ENCODE measurements at places on chromosomes 12 and 14. TPM values are rescaled to one million over a fixed set of nuclear protein-coding genes. Genes with fewer than 3 reads are reported as not detected.
A peak's percentile ranks its signal among the peaks of the same experiment; 100 is the strongest.

FAM222A gene
- polyA plus RNA-seq: not detected

ESRRB gene
- polyA plus RNA-seq: not detected

RNF34 gene
- 57.9 TPM for polyA plus RNA-seq

- peaks cover 1% of the 10 kb centered on the region for H3K27me3 ChIP-seq
- H3K36me3 ChIP-seq: no peaks in the 10 kb centered on the region
- no peak overlapping the region for H3K4me3 ChIP-seq
- DNase-seq: no peak
Measured at GRCh38 chr12:65622056-65622455, 202.2 kb upstream of the HMGA2 start.

GRCh38 chr12:49577589-49578315 lies 9.8 kb upstream of the MCRS1 start:
- no peak overlapping the region for H3K4me3 ChIP-seq
- no peak for DNase-seq
- H3K27ac ChIP-seq: no peak overlapping the region
- H3K4me1 ChIP-seq: no peaks in the 10 kb centered on the region
- H3K36me3 ChIP-seq: peaks cover 12% of the 10 kb centered on the region

- no peak overlapping the region for H3K4me3 ChIP-seq
- peaks cover 69% of the 10 kb centered on the region for H3K4me1 ChIP-seq
- H3K36me3 ChIP-seq: no peaks in the 10 kb centered on the region
- peak overlapping the region; percentile 0 for H3K27ac ChIP-seq
- DNase-seq: no peak
Measured at GRCh38 chr14:89624500-89625156, 207.6 kb upstream of the FOXN3 start.

DNA sequence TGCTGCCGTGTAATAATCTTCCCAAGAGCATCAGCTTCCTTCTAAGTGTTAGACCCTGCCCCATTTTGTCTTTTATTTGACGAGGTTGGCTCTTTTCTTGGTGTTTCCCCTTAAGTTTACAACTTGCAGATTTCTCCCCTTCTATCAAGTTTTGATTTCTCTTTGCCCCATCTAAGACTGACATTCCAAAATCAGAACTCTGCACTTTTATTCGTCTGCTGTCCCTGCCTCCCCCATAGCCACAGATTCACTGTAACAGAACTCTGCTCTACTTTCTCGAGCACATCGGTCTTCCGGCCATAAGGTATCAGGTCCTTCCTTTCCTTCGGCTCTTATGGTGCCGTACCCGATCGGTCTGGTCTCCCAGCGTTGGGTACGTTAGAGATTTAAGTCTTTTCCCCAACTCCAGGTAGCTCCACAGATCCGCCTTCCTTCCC lies 563 bp downstream of the DCP1B start:
- peak overlapping the region; percentile 98 for H3K27ac ChIP-seq
- DNase-seq: no peak
- peak overlapping the region; percentile 94 for H3K4me3 ChIP-seq

GRCh38 chr14:30935445-30935844 lies 61.1 kb downstream of the COCH start:
- H3K27me3 ChIP-seq: no peaks in the 10 kb centered on the region
- H3K4me3 ChIP-seq: no peak overlapping the region
- H3K27ac ChIP-seq: no peak overlapping the region
- DNase-seq: no peak

- no peak overlapping the region for H3K4me3 ChIP-seq
- DNase-seq: no peak
- no peak overlapping the region for H3K27ac ChIP-seq
- peaks cover 7% of the 10 kb centered on the region for H3K27me3 ChIP-seq
- H3K4me1 ChIP-seq: no peaks in the 10 kb centered on the region
Measured at GRCh38 chr12:130952171-130952954, 1.3 kb upstream of the ADGRD1 start.
